ENCODE measurements at places on chromosomes 5 and 9.
A peak's percentile ranks its signal among the peaks of the same experiment; 100 is the strongest.

GRCh38 chr9:37198831-37199230 lies 78.5 kb downstream of the ZCCHC7 start:
- DNase-seq = no peak

GRCh38 chr9:133948131-133948530 lies 44.0 kb downstream of the VAV2 start:
- no peak for DNase-seq

DNA sequence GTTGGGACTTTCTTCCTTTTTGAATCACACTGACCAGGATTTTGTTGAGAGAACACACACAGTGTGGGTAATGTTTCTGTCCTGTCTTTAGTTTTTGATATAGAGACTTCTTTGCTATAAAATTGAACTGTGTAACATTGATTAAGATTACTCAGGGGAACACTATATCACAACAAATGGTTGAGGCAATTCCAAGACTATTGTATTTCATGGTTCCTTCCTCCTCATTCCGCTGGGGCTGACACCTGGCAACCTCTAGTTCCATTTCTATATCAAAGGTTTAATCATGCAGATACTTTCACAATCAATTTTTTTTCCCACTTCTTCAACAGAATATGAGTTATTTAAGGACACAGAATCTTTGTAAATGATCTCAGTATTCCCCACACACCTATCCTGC lies 182.2 kb downstream of the TAF11L14 start:
- DNase-seq = no peak

GRCh38 chr5:50653946-50654345 lies 12.5 kb upstream of the PARP8 start:
- DNase-seq = no peak

GRCh38 chr5:177382423-177383029 lies 1.7 kb upstream of the SLC34A1 start:
- no peak for DNase-seq

- DNase-seq = no peak
Observed at GRCh38 chr9:89066835-89067234, 75.6 kb downstream of the S1PR3 start.

DNA sequence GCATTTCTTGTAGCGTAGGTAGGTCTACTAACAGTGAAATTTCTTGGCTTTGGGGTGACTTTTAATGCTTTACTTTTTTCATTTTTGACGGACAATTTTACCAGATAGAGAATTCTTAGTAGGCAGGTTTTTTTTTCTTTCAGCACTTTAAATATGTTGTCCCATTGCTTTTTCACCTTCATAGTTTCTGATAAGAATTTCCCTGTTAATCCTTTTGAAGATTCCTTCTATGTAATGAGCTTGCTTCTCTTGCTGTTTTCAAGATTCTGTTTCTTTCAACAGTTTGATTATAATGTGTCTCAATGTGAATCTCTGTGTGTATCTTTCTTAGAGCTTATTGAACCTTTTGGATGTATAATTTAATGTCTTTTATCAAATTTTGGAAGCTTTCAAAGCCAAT lies 35.5 kb downstream of the PBX3 start:
- no peak for DNase-seq

GRCh38 chr9:114587345-114588202 lies at the start of gene ATP6V1G1:
Gene ATP6V1G1, plus strand, starts transcription at chr9:114587769. Its CDS starts 70 bp downstream, at chr9:114587839.
- peak; percentile 100 for DNase-seq

GRCh38 chr5:61670941-61671340 lies 338.9 kb downstream of the ZSWIM6 start:
- DNase-seq = no peak

- DNase-seq = no peak
Observed at GRCh38 chr5:3276896-3277295, 318.7 kb upstream of the IRX1 start.

DNA sequence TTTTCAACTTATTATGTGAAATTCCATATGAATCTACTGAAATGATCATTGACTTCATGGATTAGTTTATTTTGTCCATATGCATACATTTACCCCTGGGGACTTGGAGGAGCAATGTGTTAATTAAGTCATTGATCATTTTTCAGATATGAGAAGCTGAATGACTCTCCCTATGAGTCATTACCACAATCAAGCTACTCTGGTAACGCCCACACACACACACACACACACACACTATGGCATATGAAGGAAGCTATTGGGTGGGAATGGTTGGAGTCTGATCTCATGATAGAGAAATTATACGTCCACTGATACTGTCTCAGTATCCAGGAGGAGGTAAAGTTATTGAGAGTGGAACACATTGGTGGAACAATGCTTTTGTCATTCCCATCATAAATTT lies 528.9 kb downstream of the AGTPBP1 start:
- DNase-seq = no peak

DNA sequence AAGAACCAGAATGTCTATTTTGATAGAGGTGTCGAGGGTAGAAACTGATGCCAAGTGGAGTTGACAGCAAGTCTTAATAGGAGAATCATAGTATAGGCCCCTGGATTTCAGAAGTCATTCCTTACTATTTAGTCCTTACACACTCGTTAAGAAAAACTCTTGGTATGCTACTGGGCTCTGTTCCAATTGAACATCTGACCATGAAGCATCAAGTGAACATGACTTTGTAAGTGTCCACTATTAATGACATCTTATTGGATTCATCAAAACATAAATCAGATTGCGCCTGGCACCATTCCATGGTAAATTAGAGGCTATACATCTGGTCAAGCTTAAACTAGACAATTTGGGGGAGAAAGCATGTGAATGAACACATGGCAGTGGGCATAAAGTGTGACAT lies 1056.5 kb upstream of the EDIL3 start:
- no peak for DNase-seq

- DNase-seq = no peak
Observed at GRCh38 chr5:92885950-92886349, 695.1 kb downstream of the NR2F1-AS1 start.

- DNase-seq = no peak
Observed at GRCh38 chr5:40052808-40053207, 626.9 kb upstream of the PTGER4 start.

- DNase-seq = no peak
Observed at GRCh38 chr9:35686222-35687203, 3.2 kb downstream of the TPM2 start.

GRCh38 chr5:63053019-63053638 lies 474.5 kb downstream of the LRRC70 start:
- no peak for DNase-seq

GRCh38 chr5:27748847-27749246 lies 710.5 kb upstream of the CDH9 start:
- DNase-seq = no peak

All from stimulated activated CD4-positive, alpha-beta T cell treated with anti-CD3 and anti-CD28 coated beads, Interleukin-4, amount 100 ng/mL, for 24 hours (primary cell).